ENCODE measurements at places on chromosomes 3 and 15.
A peak's percentile ranks its signal among the peaks of the same experiment; 100 is the strongest.

DNA sequence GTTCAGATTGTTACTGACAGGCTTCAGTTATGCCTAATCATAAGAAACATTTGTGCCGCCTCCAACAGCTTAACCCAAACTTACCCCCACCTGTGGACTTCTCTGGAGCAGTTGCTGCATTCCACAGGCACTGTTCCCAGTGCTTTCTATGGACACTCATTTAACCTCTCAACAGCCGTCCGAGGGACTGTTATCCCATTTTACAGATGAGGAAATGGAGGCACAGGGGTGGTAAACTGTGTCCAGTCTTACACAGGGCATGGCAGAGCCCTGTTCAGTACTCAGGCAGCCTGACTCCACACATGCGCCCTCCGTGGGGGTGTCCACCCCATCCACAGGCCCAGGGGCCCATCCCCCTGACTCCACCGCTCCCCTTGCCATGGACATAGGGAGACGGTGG, 14.3 kb upstream of the TGM5 start:
- no peak overlapping the region for H3K4me3 ChIP-seq
- no peaks in the 10 kb centered on the region for H3K36me3 ChIP-seq
- H3K27ac ChIP-seq: no peak overlapping the region
- no peak for DNase-seq
- no peaks in the 10 kb centered on the region for H3K27me3 ChIP-seq

GRCh38 chr3:170079536-170080165, 41.9 kb downstream of the GPR160 start:
- DNase-seq: no peak
- no peak overlapping the region for H3K27ac ChIP-seq
- H3K4me1 ChIP-seq: no peaks in the 10 kb centered on the region
- no peaks in the 10 kb centered on the region for H3K27me3 ChIP-seq

DNA sequence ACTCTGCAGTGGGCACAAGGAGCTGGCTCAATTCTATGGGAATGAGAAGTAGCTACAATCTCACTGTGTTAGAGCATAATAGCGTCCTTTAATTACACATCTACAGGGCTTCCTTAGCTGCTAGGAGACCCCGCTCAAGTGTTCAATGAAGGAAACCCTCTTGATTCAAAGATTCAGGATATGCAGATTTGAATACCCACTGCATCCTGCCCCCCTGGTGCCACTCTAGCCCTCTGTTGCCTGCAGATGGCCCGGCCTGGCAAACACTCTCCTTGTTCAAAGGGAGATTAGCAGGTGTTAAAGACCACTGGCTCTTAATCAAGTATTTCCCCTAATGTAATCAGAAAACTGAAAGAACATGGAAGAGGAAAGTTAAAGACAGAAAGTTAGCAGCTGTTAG, 356.6 kb downstream of the VGLL3 start:
- no peaks in the 10 kb centered on the region for H3K4me1 ChIP-seq
- H3K27ac ChIP-seq: no peak overlapping the region
- no peak for DNase-seq
- H3K36me3 ChIP-seq: no peaks in the 10 kb centered on the region

- no peaks in the 10 kb centered on the region for H3K27me3 ChIP-seq
- H3K4me1 ChIP-seq: peaks cover 26% of the 10 kb centered on the region
- no peak for DNase-seq
These were observed 56.1 kb downstream of the CRTC3 start for GRCh38 chr15:90585863-90586262.

DNA sequence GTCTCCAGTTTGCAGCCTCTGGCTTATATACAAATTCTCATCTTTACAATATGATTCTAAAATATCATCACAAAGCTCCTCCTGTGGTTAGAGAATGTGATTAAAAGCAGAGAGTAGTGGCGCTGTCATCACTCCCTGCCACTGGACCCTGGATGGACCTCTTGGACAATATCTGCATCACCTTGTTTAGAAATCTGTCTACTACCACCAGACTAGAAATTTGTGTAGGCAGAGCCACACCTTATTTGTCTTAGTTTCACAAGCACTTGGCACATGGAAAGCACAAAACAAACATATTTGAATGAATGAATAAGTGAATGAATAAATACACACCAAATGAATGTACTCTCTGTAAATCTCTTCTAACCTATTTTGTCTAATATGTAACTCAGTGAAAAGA, 68.1 kb downstream of the IMPG2 start:
- no peaks in the 10 kb centered on the region for H3K27me3 ChIP-seq
- peak overlapping the region; percentile 58 for H3K27ac ChIP-seq
- peaks cover 21% of the 10 kb centered on the region for H3K4me1 ChIP-seq
- no peaks in the 10 kb centered on the region for H3K36me3 ChIP-seq
- no peak for DNase-seq

- no peaks in the 10 kb centered on the region for H3K27me3 ChIP-seq
- H3K4me1 ChIP-seq: peaks cover 10% of the 10 kb centered on the region
- H3K4me3 ChIP-seq: no peak overlapping the region
- no peak for DNase-seq
- H3K36me3 ChIP-seq: no peaks in the 10 kb centered on the region
These were observed 365.0 kb downstream of the LPP start for GRCh38 chr3:188518835-188519452.

- no peak overlapping the region for H3K4me3 ChIP-seq
- no peak for DNase-seq
- H3K4me1 ChIP-seq: no peaks in the 10 kb centered on the region
- no peak overlapping the region for H3K27ac ChIP-seq
- peaks cover 22% of the 10 kb centered on the region for H3K36me3 ChIP-seq
These were observed 24.1 kb downstream of the PDCD10 start for GRCh38 chr3:167710552-167710951.

GRCh38 chr15:71651750-71652186, 158.6 kb upstream of the NR2E3 start:
- H3K27me3 ChIP-seq: no peaks in the 10 kb centered on the region
- no peak overlapping the region for H3K4me3 ChIP-seq
- H3K27ac ChIP-seq: no peak overlapping the region
- H3K4me1 ChIP-seq: peaks cover 3% of the 10 kb centered on the region
- peak; percentile 71 for DNase-seq
- no peaks in the 10 kb centered on the region for H3K36me3 ChIP-seq

GRCh38 chr3:66554178-66554577, 53.4 kb upstream of the LRIG1 start:
- DNase-seq: no peak
- no peak overlapping the region for H3K27ac ChIP-seq
- H3K27me3 ChIP-seq: no peaks in the 10 kb centered on the region
- no peaks in the 10 kb centered on the region for H3K36me3 ChIP-seq
- H3K4me3 ChIP-seq: no peak overlapping the region

- H3K4me3 ChIP-seq: no peak overlapping the region
- H3K27me3 ChIP-seq: no peaks in the 10 kb centered on the region
- H3K36me3 ChIP-seq: peaks cover 31% of the 10 kb centered on the region
- H3K4me1 ChIP-seq: no peaks in the 10 kb centered on the region
- H3K27ac ChIP-seq: no peak overlapping the region
These were observed 41.7 kb downstream of the SNX4 start for GRCh38 chr3:125478326-125478725.

GRCh38 chr3:193190146-193190786, 50.8 kb upstream of the PLAAT1 start:
- no peak overlapping the region for H3K27ac ChIP-seq
- H3K4me1 ChIP-seq: no peaks in the 10 kb centered on the region
- no peaks in the 10 kb centered on the region for H3K27me3 ChIP-seq
- no peak for DNase-seq

- no peaks in the 10 kb centered on the region for H3K27me3 ChIP-seq
- no peaks in the 10 kb centered on the region for H3K4me1 ChIP-seq
- DNase-seq: no peak
- H3K36me3 ChIP-seq: peaks cover 71% of the 10 kb centered on the region
- no peak overlapping the region for H3K27ac ChIP-seq
These were observed 10.3 kb downstream of the RMDN3 start for GRCh38 chr15:40744815-40745152.

GRCh38 chr3:170835336-170835735, 34.7 kb downstream of the RPL22L1 start:
- DNase-seq: no peak
- H3K27me3 ChIP-seq: no peaks in the 10 kb centered on the region
- H3K4me3 ChIP-seq: no peak overlapping the region
- no peak overlapping the region for H3K27ac ChIP-seq
- H3K36me3 ChIP-seq: no peaks in the 10 kb centered on the region

- no peaks in the 10 kb centered on the region for H3K36me3 ChIP-seq
- H3K4me3 ChIP-seq: no peak overlapping the region
- H3K4me1 ChIP-seq: no peaks in the 10 kb centered on the region
- no peak for DNase-seq
These were observed 52.4 kb upstream of the FAM174B start for GRCh38 chr15:92707880-92708551.

DNA sequence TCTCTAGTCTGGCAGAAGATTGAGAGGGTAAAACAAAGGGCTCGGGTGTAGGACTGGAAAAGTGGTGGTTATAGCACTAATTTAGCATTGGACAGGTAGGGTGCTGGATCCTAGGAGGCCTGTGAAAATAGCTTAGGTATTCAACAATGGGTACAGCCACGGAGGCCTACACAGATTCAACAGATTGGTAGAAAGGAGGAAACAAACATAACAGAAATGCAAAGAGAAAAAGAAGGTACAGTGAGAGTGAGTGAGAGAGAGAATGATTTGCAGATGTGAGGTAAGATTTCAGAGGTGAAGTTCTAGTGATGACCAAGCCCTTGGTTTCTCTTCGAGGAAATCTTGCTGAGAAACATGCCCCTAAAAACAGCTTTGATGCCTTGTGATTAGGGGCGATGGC, 37.9 kb downstream of the ADIPOQ start:
- no peak overlapping the region for H3K4me3 ChIP-seq
- H3K4me1 ChIP-seq: no peaks in the 10 kb centered on the region
- H3K36me3 ChIP-seq: no peaks in the 10 kb centered on the region

DNA sequence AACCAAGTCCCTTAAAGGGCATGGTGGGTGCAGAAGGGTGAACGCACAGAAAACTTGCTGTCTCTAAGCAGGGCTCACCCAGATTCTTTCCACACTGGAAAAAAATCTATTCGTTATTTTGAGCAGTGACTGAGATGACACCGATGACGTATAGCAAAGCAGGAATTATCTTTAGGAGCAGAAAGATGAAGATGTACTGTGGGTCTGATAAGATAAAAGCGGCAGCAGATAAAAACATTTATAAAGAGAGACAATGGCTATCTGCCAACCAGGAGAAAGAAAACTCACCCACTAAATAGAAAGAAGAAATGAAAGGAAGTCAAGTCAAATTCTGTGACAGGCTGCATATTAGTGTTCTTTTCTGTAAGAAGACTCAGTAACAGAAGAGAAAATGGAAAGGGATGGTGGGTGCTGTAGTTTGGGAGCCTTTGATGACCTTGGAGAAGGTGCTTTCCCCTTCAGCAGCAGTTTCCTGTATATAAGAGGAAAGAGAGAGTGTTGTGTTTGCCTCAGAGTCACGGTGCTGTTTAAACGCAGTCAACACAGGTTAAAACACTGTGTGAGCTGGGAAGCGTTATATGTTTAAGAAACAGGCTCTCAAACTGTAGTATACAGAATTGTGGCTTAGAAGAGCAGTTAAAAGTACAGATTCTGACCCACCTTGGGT, 111.6 kb downstream of the AQP9 start:
- H3K27me3 ChIP-seq: no peaks in the 10 kb centered on the region
- no peaks in the 10 kb centered on the region for H3K36me3 ChIP-seq
- no peak for DNase-seq
- peaks cover 3% of the 10 kb centered on the region for H3K4me1 ChIP-seq
- H3K27ac ChIP-seq: no peak overlapping the region

DNA sequence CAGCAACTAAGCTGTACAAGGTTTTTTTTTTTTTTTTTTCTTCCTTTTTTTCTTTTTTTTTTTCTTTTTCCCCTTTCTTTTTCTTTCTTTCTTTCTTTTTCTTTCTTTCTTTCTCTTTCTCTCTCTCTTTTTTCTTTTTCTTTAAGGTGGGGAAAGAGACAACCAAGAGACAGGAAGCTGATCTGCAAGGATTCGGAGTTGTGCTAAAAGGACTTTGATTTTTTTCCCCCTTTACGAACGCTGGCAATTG, 148 bp downstream of the RBMS3 start:
- H3K36me3 ChIP-seq: no peaks in the 10 kb centered on the region
- peak overlapping the region; percentile 65 for H3K4me3 ChIP-seq
- no peaks in the 10 kb centered on the region for H3K27me3 ChIP-seq

DNA sequence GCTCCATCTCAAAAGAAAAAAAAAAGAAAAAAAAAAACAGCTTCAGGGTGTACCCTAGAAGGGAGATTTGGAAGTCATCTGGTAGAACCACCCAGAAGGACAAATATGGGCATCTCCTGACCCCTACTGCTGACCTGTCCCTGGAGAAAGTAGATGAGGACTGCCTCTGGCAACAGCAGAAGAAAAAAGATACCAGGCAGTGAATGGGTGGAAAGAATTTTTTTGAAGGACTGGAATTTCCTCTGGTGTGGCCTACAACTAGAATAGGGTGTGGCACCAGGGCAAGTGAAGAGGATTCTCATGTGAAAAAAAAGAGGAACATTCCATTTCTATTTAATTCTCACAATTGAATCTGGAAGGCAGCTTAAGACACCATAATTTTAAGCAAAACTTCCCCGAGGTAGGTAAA, 3.1 kb downstream of the ANXA2 start:
- no peaks in the 10 kb centered on the region for H3K36me3 ChIP-seq
- DNase-seq: no peak
- peak overlapping the region; percentile 98 for H3K27ac ChIP-seq
- peak overlapping the region; percentile 4 for H3K4me3 ChIP-seq

DNA sequence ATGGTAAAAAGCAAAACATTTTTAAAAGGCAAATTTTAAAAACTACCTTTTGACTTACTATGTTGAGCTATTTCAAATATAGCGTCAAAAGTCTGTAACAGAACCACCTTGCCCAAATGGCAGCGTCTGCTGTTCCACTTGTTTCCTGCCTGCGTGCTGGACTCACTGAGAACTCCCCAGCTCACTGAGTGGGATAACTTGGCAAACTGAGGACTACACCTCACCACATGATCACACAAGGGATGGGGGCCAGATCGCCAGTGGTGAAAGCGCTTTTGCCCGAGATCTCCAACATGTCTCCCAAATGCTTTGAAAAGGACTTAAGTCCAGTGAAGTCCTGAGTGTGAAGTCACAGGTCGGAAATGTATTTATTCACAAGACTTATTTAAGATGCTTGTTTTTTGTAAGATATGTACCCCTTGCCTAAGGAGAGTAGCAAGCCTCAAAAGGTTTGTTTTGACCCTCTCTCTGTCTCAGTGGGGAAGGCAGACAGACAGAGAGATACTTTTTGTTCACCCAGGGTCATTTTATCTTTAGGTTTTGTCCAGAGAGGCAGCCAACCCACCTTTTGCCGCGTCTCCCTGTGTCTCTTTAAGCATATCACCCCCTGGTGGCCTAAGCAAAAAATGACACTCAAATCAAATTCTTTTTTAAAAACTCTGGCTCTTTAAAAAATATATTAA, 192.6 kb downstream of the PDZRN3 start:
- DNase-seq: no peak
- H3K4me1 ChIP-seq: peaks cover 18% of the 10 kb centered on the region
- H3K4me3 ChIP-seq: no peak overlapping the region
- H3K36me3 ChIP-seq: no peaks in the 10 kb centered on the region

- no peaks in the 10 kb centered on the region for H3K36me3 ChIP-seq
- H3K4me3 ChIP-seq: no peak overlapping the region
- no peak for DNase-seq
- peaks cover 5% of the 10 kb centered on the region for H3K4me1 ChIP-seq
- no peak overlapping the region for H3K27ac ChIP-seq
These were observed 57.6 kb downstream of the ADAMTS17 start for GRCh38 chr15:100284191-100284590.

Data from ascending aorta (tissue), 2 donors.